ENCODE measurements at places on chromosomes 13 and 19.

GRCh38 chr13:73057284-73058063 is 1.3 kb upstream of the KLF5 start:
- DNase-seq: no peak

DNA sequence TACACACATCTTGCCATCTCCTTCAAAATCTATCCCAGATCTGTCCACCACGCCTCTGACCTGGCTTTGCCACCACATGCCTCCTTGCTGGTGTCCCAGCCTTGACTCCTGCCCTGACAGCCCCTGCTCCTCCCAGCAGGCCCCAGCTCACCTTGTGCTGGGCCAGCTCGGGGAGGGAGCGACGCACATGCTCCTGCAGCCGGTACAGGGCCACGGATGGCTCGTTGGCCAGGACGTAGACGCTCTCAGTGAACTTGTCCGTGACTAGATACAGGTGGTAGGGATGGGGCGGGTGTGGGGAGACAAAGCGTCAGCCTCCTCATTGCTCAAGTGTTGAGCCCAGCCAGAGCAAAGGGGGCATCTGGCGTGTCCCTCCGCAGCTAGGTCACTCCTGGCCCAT is 5.2 kb downstream of the BORCS8 start:
- DNase-seq: no peak

GRCh38 chr19:41521931-41522555 is 53.9 kb upstream of the CEACAM21 start:
- DNase-seq: no peak

GRCh38 chr13:105773863-105774538 is 761.5 kb downstream of the EFNB2 start:
- DNase-seq: no peak

GRCh38 chr13:45205124-45205523 is 4.3 kb upstream of the KCTD4 start:
- no peak for DNase-seq

DNA sequence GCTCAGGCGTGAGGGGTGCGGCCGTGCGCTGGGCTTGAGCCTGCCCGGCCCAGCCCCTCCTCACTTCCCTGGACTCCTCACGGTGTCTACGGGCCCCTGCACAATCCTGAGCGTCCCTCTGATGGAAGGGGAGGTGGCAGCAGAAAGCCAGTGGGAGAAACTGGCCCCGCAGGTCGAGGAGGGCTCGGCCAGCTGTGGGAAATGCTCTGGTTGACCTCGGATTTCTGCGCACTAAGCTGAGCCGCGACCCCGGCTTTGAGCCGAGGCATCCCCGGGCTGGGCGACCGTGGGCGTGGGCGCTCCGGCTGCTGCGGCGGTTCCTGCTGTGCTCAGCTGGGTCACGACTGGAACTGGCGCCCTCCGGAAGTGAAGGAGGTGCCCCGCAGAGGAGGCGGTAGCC is 70.1 kb downstream of the ZNF208 start:
- DNase-seq: no peak

- peak; percentile 73 for DNase-seq
Measured at GRCh38 chr19:32345261-32346207, at the start of gene ZNF507. ZNF507 (plus strand) TSS chr19:32345610; CDS start chr19:32352831, 7,221 bp downstream.

DNA sequence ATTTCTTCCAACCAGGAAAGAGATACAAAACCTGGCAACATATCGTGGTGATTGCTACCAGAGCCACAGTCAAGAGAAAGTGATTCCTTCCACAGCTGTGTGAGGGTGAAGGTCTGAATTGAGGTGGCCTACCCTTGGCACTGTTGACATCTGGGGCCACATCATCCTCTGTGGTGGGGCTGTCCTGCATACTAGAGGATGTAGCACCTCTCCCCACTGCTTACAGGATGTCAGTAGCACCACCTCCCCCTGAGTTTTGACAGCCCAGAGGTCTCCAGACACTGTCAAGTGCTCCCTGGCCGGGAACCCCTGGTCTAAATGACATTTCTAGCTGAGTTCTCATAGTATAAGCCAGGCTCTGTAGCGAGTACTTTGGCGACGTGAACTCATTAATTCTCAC is 15.5 kb downstream of the PTGER1 start:
- DNase-seq: no peak

GRCh38 chr13:50526661-50527071 is 316.8 kb downstream of the DLEU7 start:
- DNase-seq: no peak

DNA sequence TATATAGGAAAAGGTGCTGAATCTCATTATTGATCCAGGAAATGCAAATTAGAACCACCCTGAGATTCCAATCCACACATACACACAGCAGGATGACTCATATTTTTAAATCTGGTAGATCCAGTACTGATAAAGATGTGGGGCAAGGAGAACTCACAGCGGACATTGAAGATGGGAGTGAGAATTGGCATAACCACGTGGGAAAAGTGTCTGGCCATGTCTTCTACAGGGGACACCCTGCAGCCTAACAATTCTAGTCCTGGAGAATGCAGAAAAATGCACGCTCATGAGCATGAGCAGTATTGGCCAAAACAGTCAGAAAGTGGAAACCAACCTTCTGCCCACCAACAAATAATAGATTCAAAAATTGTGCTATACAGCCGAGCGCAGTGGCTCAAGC is 13.5 kb upstream of the BCL3 start:
- DNase-seq: no peak

GRCh38 chr13:74669149-74669548 is 534.9 kb upstream of the KLF12 start:
- no peak for DNase-seq

DNA sequence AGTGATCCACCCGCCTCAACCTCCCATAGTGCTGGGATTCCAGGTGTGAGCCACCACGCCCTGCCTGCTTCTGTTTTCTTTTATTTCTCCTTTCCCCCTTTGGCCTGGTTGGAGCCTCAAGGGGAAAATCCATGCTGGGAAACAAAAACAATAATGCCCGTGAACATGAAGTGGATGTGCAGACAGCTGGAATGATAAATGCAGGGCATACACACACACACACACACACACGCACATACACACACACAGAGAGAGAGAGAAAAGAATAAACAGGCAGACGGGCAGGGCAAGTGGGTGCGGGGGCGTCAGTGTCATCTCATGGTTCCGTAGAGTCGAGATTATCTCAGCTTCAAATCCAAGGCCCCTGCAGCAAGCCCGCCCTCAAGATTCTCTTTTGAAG is 4.4 kb upstream of the PLEKHF1 start:
- no peak for DNase-seq

Data from effector CD8-positive, alpha-beta T cell (primary cell).